Stimulated activated CD4-positive, alpha-beta T cell treated with anti-CD3 and anti-CD28 coated beads, TNF-alpha, amount 100 ng/mL, for 1 hour (primary cell): ENCODE measurements at places on chromosomes 11 and 22.

DNA sequence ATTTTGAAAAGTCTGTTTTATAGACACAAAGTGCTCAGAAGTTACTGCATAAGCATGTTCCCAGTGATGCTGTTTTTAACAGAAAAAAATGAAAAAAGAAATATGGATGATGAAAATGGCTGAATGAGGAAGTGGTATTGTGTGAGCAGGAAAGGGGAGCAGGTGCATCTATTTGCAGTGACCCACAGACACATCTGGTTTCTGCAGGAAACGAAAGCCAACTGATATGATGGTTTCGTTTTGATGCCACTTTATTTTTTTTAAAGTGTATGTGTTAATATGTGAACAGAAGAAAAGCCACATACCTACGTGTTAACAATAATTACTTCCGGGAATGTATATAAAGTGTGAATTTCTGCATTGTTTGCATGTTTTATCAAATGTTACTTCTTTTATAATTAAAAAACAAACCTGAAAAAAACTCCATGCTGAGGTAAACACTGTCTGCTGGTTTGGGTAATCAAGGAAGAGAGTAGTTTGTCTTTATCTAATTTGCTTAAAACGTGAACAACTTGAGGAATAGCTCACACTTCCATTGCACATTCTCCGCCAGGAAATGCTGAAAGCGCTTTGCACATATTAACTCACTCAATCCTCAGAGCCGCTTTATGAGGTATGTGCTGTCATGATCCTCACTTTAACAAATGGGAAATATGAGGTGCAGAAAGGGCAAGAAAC is 1335.9 kb downstream of the TBC1D22A start:
- no peak for DNase-seq

DNA sequence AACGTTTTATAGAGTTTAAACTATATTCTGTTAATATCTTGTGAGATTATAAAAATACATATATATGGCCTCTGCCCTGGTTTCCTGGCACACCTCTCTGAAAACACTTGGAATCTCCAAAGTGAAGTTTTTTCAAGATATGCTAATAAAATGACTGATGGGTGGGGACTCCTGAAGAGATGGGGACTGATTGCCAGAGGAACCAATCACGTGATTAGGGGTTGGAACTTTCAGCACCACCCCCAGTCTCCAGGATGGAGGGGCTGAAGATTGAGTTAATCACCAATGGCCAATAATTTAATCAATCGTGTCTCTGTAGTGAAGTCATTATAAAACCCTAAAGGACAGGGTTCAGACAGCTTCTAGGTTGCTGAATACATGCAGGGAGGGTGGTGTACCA is 37.4 kb downstream of the C11orf71 start:
- DNase-seq: no peak

GRCh38 chr11:82791779-82792178 is 58.1 kb upstream of the FAM181B start:
- DNase-seq: no peak

GRCh38 chr11:73140213-73141030 is 1.7 kb downstream of the FCHSD2 start:
- no peak for DNase-seq

GRCh38 chr11:12111549-12112520 is 1.4 kb downstream of the MICAL2 start:
- DNase-seq: no peak

- no peak for DNase-seq
These were observed 782.9 kb upstream of the API5 start for GRCh38 chr11:42528911-42529310.

- DNase-seq: no peak
These were observed 182.6 kb downstream of the LARGE1 start for GRCh38 chr22:33737662-33738061.

DNA sequence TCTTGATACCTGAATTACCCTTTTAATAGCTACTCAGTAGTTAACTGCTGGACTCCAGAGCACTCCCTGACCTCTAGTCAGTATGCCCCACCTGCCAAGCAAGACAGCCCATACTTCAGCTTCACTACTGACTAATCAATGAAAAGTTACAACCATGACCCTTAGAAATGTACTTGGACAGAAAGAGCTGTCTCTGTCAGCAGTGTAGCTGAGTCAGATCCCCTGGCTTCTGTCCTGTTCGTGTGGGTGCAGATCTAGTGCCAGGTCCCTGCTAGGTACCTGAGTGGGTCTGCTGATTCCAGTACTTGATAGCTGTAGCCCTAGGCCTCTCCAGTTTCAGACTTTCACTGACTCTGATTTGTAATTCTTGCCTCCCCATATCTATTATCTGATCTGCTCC is 265.8 kb upstream of the POU2AF2 start:
- no peak for DNase-seq

GRCh38 chr11:66510990-66511339 is 530 bp downstream of the BBS1 start:
- DNase-seq: no peak

DNA sequence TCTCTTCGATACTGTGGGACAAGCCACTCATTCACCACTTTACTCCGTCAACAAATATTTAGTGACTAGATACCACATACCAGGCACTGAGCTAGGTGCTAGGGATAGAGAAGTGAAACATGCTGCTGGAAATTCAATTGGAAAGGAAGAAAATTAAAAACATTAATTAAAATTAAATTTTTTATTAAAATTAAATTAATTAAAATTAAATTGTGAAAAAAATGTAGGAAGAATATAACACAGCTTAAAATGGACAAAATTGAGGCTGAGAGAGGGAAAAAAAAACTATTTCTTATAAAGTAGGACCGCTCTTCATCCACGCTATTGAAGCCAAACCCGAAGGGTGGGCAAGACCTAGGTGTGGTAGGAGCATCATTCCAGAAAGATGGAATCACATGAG is 23.6 kb upstream of the LRRC55 start:
- no peak for DNase-seq

GRCh38 chr11:68904248-68904847 is 657 bp downstream of the IGHMBP2 start:
- no peak for DNase-seq
